ENCODE measurements at places on chromosomes 2 and 18. TPM values are rescaled to one million over a fixed set of nuclear protein-coding genes. Genes with fewer than 3 reads are reported as not detected.

The RGPD3 gene
- 0.27 TPM for total RNA-seq

The CABYR gene
- 2.8 TPM for total RNA-seq

The TNFRSF11A gene
- 0.07 TPM for total RNA-seq

The CRACDL gene
- not detected for total RNA-seq

The BZW1 gene
- total RNA-seq = 174 TPM

The CHRND gene
- total RNA-seq = not detected

The NEU2 gene
- total RNA-seq = not detected

The AGPS gene
- 29.0 TPM for total RNA-seq

The ZNF236 gene
- 28.2 TPM for total RNA-seq

The CHAC2 gene
- 7.0 TPM for total RNA-seq

The TMEM169 gene
- 0.40 TPM for total RNA-seq

The RBMS1 gene
- 30.9 TPM for total RNA-seq

The POU3F3 gene
- total RNA-seq = not detected

The TRIM43 gene
- total RNA-seq = not detected

The COLEC12 gene
- total RNA-seq = 0.05 TPM

The SPP2 gene
- total RNA-seq = not detected

The VSNL1 gene
- not detected for total RNA-seq

The TUBB8B gene
- total RNA-seq = not detected

The NAT8 gene
- total RNA-seq = not detected

The TMEFF2 gene
- not detected for total RNA-seq

The ALPI gene
- total RNA-seq = not detected

The ERBB4 gene
- not detected for total RNA-seq

The FKBP1B gene
- total RNA-seq = 2.3 TPM

All from activated B cell treated with CpG ODN at 0.5 μM for 24 hours (primary cell).